ENCODE measurements at places on chromosomes 7 and 10.

DNA sequence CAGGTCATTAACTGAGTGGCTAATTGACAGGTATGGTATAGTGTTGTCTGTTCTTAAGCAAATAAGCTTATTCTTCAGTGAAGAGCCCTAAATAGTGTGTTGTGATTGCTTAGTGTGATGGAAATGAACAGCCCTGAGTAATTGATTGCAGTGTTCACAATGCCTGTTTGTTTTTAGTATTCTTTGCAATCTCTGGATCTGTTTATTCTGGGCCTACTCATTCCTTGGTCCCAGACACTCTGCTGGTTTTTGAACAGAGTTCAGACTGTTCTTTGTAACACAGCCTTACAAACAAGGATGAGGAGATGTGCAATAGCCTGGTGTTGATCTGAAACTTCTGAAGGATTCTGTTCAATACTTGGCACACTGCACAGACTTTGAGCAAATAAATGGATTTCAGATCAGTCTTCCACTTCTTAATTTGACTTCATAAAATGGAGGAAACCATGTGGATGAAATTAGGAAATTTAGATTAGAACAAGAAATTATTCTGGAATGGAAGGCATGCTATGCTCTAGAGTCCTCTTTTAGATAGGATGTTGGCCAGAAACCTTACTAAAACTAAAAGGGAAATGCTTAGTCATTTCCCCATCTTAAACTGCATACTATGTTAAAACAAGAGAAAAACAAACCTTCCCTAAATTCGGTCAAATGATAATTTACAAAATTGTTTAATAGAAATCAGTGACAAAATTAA lies 444.2 kb upstream of the SEMA3D start:
- DNase-seq: no peak

DNA sequence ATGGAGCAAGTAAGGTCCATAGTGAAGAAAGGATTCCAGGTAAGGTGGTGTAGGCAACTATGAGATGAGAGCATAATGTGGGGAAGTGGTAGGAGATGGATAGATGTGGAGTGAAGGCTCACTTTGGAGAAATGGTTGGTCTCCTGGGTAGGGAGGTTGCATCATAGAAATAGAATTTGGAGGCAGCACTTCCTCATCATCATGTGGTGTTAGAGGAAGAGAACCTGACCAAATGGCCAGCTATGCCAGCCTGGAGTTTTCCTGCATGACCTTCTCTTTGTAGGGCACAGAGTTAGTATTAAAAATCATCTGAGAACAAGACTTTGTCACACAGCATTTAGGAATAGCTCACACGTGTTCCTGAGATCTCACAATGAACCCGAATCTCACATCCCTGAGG lies 126.7 kb upstream of the CXCL12 start:
- DNase-seq: no peak

- DNase-seq: no peak
Observed at GRCh38 chr7:68752485-68753178, 845.6 kb upstream of the AUTS2 start.

GRCh38 chr7:150621376-150621775 lies 10.8 kb downstream of the GIMAP6 start:
- DNase-seq: no peak
